ENCODE measurements at places on chromosomes 16 and 17.

- DNase-seq: no peak
These were observed 1.5 kb downstream of the CYBA start for GRCh38 chr16:88649195-88649923.

GRCh38 chr16:11084484-11084875, 140.1 kb downstream of the CLEC16A start:
- no peak for DNase-seq

- DNase-seq: no peak
These were observed 58.1 kb downstream of the MGAT5B start for GRCh38 chr17:76926237-76926866.

DNA sequence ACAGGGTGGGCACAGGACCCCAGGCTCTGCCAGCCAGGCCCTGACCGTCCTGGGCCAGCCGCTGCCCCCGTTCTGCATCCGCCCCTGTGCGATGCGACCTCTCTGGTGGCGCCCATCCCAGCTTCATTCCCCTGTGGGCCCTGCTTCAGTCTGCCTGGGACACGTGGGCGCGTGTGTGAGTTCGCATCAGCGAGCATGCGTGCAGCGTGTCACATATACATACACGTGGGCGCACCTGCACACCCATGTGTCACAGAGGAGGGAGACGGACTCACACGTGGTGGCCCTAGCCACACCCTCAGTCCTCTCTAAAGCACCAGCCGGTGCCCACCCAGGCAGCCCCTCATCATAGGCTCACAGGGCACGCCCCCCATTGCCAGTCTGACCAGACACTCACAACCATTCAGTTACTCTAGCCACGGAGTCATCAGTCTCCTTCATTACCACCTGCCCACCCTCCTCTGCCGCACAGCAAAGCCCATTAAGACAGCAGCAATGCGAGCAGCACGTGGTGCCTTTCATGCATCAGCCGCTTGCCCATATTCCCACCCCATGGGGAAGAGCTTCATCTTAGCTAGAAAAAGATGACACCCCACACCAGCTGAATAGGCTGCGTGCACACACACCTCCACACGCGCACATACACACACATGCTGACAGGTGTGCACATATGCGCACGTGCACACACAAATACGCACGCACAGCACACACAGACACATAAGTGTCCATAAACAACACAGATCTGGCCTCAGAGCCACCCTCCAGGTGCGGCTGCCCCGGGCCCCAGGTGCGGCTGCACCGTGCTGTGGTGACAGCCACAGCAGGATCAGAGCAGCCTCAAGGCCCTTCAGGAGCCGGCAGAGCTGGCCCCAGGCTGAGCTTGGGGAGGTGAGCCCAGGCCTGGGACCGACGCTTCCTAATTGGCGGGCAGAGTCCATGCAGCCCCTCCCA, 9.5 kb upstream of the CDH15 start:
- no peak for DNase-seq

DNA sequence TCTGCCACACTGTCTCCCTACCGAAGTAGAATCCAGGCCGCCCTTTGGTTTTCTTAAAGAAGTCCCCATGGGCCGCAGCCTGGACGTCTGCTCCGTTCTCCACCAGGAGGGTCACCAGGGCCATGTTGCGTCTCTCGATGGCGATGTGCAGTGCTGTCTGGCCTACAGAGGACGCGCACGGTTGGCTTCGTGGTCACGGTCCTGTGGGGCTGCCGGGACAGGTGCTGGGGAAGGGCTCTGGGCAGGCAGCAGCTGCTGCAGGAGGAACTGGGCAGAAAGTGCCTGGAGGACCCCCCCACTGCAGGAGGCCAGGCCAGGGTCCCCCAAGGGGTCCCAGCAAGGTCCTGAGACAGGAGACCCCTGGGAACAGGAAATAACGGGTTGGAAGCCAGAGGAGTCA, 19.0 kb downstream of the TRPV1 start:
- DNase-seq: no peak

DNA sequence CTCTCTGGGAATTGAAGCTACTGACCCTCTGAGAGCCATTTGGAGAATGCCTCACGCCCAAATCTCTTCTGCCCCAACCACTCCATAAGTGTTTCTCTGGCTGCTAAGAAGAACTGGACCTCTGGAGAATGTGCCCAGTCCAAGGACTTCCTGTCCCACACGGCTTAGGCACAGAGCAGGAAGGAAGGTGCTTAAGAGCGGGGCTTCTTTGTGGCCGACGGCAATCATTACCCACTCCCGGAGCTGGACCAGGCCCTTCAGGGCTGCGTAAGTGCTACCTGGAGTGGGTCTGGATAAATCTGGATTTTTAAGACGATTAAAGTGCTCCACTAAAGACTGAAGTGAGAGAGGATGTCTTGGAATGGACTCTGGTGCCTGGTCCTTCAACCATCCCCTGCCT, 1.8 kb downstream of the CCDC42 start:
- no peak for DNase-seq

DNA sequence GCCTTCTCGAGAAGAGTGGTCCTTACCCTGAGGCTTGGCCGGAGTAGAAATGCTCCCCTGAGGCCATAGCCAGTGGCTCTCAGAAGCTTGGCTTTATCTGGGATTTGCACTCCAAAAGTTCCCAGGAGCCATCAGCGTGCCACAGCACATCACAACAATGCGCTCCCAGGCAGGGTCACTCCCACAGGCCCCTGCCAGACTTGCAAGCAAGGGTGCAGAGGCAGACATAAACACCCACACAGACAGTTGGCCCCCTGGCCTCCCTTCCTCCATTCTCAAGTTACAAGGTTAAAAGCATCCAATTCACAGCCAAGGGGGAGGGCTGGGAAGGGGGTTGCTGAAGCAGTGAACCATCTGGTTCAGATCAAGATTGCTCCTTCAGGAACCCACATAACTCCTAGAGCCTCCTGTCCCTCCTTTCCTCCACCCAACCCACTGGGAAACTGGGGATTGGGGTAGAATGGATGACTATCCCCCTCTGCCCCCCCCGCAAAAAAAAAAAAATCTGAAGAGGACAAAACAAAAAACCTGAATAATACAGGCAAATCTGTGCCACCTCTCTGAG, 1.8 kb downstream of the ST3GAL2 start:
- no peak for DNase-seq

DNA sequence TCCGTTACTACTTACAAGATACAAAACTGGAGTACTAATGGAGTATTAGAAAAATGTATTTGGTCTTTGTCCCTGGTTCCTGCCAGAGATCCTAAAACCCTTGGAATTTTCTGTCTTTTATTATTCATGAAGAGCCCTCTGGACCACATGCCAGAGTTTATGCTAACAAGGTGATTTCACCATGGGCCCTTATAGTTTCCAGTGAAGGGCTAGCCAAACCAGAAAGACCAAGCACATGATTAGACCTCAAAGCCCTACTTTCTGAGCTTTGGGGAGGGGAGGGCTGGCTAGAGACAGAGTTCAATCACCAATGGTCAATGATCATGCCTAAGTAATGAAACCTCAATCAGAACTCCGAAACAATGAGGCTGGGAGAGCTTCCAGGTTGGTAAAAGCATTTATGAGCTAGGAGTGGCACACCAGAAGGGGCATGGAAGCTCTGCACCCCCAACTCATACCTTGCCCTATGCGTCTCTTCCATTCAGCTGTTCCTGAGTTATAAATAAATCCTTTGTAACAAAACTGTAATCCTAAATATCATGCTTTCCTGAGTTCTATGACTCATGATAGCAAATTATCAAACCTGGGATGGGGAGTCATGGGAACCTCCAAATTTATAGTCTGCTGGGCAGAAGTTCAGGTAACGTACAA, 10.4 kb downstream of the DCUN1D3 start:
- no peak for DNase-seq

DNA sequence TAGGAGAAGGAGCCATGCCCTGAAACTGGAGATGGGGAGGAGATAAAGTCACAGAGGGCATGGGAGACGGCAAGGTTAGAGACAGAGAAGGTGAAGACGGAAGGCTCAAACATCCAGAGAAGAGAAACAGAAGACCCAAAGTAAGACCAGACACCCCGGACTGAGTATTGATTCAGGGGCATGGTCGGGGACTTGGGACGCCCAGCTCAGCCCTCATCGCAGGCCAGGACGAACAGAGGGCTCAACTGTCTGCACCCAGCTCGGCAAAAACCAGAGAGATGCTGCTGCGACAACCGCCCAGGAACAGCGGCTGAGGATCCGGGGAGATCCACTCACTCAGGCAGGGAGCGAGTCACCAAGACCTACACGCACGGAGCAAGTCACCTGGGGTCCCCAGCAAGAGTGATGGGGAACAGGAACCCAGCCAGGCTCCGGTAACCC, 999 bp downstream of the XYLT1 start:
- peak; percentile 34 for DNase-seq

- no peak for DNase-seq
These were observed 616.4 kb downstream of the CDH8 start for GRCh38 chr16:61419791-61420190.

- DNase-seq: peak; percentile 57
These were observed 106.8 kb downstream of the ZNF778 start for GRCh38 chr16:89324056-89325010.

DNA sequence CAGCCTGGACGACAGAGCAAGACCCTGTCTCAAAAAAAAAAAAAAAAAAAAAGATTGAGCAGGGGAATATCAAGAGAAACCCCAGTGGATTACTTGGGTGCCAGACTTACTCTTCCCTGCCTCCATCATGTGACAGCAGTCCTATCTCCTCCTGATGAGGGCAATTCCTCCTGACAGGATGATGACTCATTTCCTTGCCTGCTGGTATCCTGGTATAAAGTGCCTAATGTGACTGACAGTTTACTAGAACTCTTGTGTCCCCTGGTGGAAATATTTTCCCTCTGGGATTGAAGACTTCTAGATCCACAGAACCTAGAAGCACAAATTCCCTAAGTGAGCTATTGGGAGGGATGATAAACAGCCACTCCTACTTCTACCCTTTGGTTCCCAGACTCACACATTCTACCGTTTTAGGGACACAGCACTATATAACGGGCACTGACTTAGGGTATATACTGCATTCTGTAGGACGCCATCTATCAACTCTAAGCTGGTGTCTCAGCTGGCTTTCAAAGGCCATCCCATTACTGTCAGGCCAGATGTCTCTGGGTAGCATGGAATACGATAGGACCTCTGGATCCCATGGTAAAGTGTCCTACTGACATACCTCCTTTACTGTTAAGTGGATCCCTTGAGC, 114.6 kb upstream of the MED13 start:
- no peak for DNase-seq

DNA sequence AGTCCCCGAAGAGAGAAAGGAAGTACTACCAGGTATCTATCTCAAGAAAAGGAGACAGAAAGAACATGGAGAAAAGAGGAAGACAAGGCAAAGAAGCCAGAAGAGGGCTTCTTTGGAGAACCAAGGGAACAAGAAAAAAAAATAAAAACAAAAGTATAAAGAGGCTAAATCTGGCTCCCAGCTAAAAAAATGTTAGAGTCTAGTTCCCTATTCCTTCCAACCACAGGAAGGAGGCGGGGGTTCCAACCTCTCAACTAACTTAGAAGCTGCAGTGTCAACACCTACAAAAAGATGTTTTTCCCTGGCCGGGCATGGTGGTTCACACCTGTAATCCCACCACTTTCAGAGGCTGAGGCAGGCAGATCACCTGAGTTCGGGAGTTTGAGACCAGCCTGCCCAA, 13.4 kb downstream of the UTP6 start:
- DNase-seq: no peak

DNA sequence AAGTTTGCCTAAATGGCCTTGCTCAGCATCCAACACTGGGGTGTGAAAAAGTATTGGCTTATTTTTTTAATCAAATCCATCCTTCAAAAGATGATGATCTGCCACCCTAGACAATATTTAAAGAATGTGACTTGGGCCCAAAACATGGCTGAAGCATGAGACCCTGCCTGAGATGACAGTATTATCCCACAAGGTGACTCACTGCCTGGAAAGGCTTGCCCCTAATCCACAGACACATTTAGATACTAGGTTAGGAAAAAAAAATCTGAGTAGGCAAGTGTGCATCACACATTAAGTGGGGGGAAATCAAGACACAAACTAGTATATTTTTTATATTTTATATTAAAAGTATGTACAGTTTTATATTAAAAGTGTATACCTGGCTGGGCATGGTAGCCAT, 38.4 kb downstream of the TOM1L2 start:
- DNase-seq: no peak

- DNase-seq: no peak
These were observed 6.0 kb downstream of the MPG start for GRCh38 chr16:83781-84615.

GRCh38 chr17:74403512-74404137, 28.3 kb upstream of the GPRC5C start:
- DNase-seq: no peak

- no peak for DNase-seq
These were observed 107.5 kb downstream of the ABCA8 start for GRCh38 chr17:68847711-68848110.

DNA sequence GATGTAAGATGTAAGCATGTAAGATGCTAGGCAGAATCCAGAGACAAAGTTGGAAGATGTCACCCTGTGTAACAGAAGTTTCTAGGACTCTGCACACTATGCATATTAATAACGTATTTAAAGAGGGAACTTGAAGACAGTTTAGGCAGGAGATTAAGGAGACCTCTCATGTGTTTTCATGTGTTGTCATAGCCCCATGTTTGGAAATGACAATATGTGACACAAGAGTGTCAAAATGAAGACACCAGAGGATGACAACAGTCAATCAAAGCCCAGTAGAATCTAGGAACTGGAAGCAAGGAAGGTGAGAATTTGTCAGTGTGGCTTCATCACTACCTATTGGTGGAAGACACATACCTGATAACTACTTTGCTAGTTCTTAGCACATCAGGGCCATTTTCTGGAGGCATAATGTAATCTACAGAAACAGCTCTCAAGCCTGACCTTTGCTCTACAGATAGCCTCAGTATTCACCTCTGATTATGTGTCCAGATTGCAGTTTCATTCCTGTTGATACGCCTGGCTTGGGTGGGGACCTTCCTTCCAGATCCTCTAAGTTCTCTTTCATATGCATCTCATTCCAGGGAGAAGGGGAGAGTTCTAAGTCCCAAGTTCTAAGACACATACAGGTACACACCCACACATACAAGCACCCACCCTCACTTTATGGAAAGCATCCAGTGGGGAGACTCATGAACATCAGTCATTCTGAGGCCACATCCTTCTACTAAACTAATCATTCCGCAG, 26.3 kb downstream of the PMP22 start:
- DNase-seq: no peak

DNA sequence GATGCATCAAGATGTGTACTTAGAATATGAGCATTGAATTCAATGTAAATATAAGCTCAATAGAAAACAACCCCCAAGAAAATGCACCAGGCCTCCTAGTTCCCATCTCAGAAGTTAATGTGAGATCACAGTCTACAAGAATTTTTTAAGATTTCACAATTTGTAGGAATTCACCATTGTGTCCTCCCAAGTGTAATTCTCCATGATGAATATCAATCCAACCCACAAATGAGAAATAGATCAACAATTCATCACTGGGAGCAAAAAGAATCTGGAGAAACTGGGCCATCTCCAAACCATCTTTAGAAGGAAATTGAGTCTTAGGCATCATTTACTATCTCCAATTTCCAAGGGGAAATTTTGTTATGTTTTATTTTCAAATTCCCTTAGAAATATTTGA, 310.5 kb upstream of the GOT2 start:
- DNase-seq: no peak
